Kidney glomerular epithelial cell (primary cell): ENCODE measurements at places on chromosomes 1 and 21.

GRCh38 chr1:180533266-180533987, 25.3 kb upstream of the OVAAL start:
- DNase-seq = peak; percentile 60

GRCh38 chr1:88150330-88150729, 533.7 kb upstream of the PKN2 start:
- no peak for DNase-seq

- DNase-seq = no peak
These were observed 262.6 kb downstream of the CAMTA1 start for GRCh38 chr1:7047866-7048265.

DNA sequence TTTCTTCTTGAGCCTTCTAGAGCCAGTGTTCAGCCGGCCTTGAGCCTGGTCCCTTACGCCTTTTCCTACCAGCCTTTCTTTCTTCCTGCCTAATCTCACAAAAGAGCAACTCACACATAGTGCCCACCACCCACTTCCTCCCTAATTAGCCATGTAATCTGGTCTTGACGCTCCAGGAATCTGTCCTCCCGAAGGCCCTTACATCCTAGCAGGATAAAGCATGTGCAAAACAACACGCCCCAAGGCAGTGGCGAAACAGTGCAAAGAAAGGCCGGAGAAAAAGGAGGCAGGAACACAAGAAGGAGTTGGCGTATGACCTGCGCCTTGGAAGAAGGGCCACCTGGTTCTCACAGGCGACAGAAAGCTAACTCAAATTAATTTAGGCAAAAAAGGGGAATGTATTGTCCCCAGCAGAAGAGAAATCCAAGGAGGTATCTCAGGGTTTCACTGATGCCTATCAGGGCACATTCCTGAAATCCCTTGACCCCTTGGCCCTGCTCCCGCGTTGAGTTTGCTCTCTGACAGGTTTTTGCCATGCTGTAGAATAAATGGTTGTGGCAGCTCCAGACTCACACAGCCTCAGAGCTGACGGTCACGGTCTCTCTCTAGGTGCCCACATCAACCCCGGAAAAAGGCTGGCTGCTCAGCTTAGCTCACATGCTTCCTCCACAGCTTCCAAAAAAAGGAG, 79.0 kb downstream of the ZNF281 start:
- DNase-seq = no peak

- peak; percentile 99 for DNase-seq
These were observed 27.9 kb downstream of the OVAAL start for GRCh38 chr1:180586671-180587155.

- DNase-seq = no peak
These were observed 41.3 kb downstream of the CYP2J2 start for GRCh38 chr1:59885160-59885832.

- no peak for DNase-seq
These were observed 44.5 kb downstream of the ECE1 start for GRCh38 chr1:21245688-21246229.

- DNase-seq = no peak
These were observed 75.5 kb upstream of the RAB3GAP2 start for GRCh38 chr1:220347654-220348175.

DNA sequence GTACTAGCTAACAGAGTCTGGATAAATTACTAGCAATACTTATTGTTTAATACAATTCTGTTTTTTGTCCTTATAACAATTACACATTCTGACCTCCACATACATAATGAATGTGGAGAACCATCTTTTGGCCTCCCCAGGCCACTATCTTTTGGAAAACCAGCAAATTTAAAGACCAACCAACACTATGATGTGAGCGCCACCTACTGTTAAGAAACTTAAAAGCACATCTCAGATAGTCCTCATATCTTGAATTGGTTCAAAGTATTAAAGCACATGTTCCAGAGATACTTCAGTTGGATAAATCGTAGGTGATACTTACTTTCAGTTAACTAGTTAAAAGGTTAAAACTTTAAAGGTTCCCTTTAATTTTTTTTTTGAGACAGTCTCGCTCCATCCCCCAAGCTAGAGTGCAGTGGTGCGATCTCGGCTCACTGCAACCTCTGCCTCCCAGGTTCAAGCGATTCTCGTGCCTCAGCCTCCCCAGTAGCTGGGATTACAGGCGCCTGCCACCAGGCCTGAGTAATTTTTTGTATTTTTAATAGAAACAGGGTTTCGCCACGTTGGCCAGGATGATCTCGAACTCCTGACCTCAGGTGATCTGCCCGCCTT, 29.3 kb upstream of the USP1 start:
- peak; percentile 43 for DNase-seq

DNA sequence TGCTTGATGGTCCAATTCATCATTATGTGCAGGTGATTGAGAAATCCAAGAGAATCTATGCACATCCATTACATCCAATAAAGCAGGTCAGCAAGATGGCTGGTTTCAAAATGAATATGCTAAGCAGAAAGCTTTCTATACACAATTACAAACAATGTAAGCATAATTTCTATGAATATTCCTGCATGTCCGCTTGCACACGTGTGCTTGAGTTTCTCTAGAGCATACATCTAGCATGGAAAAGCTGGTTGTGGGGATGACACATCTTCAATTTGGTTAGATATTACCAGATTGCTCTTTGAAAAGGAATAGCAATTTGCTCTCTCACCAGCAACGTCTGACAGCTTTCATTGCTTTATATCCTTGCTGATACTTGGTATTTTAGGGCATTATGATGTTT, 160.4 kb upstream of the HMGB4 start:
- no peak for DNase-seq

- DNase-seq = no peak
These were observed 79.2 kb downstream of the ARHGEF10L start for GRCh38 chr1:17618558-17619247.

DNA sequence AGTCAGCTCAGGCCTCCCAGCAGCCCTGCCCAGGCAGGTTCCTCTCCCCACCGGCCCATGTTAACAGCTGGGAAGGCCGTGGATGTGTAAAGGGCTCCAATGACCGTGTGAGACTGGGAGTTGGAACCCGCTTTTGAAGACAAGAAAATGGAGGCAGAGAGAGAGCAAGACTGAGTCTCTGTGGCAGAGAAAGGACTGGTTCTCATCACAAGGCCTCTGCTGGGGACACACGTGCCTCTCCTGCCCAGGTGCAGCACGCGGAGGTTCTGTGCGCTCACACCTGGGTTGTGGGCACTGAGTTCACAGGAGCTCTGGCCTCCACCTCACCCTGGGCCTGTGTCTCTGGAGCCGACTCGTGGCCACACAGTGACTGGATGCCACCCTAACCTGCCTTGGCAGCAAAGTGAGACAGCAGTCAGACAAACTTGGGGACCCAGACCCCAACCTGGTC, 27.0 kb downstream of the RUNX3 start:
- DNase-seq = no peak

- DNase-seq = no peak
These were observed 121.5 kb downstream of the SIM2 start for GRCh38 chr21:36820176-36821031.

DNA sequence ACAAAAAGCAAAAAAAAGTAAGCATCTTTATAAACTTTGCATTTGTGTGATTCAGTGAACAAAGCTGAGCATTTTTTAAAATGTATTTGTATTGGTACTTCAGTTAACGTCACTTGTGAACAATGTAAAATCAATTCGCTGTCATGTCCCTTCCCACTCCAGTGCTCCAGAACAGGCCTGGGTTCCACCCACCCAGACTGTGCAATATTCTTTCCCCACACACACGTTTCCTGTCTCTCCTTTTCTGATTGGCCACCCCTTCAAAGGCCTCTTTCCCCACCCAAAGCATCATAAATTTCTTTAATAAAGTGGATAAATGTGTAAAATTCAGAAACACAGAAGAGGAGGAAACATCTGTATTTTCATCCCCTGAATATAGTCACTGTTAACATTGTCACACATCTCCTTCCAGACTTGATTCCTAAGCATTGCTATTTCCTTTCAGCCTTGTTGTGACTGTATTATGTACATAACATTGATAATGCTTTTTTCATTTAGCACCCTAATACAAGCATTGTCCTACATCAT, 12.0 kb downstream of the CLEC20A start:
- DNase-seq = no peak

DNA sequence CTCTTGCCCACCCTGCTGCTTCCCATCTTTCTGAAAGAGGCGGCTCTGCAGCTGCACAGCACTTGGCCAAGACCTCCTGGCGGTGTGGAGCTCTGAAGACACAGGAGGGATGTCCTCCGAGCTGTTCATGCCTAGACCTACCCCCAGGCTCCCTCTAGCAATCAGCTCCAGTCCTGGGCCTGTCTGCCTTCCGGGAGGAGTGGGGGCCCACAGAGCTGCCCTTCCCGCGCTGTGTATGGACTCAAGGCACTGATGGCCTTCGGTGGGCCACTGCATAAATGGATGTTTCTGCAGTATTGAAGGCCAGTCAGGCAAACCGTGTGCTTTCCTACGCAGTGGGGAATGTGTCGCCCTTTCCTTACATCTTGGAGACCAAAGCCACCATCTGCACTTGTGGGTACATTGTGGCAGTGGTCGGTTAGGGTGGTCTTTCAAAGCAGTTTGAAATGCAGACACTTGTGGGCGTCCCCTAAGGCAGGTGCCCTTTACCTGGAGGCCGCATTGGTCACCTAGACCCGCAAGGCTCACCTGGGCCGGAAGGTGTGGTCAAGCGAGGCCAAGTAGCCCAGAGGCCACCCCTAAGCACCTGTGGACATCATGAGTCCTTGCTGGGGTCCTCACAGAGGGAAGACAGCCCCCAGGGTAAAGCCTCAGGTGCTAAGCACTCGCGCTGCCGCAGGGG, 912 bp upstream of the PKNOX1 start:
- DNase-seq = no peak

DNA sequence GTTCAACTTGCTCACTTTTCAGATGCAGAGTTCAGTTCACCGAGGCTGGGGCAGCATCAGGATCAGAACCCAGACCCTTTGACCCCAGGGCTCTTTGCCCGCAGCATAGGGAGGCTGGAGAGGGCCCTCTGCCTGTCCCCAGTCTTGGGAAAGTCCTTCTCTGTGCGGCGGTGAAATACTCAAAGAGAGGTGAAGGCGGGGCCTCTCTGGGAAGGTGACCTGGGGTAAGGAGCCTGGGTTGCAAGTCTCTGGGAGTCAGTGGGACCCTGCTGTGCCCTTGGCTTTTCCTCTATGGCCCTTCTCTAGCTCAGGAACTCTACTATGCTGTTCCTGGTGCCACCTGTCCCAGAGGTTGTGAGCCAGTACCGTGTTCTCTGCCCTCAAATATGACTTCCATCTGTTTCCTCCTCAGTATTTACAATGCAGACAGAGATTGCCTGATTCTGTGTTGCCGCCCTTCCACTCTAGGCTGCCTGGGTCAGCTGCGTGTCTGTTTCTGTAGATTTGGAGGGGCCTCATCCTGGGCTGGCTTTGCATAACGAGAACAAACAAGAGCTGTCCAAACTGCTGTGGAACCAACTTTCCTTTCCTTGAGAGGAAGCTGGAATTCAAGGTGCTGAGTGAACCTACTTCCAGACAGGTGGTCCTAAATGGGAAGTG, 18.7 kb upstream of the ZBTB21 start:
- no peak for DNase-seq

GRCh38 chr1:17023573-17023972, 11.8 kb upstream of the ATP13A2 start:
- no peak for DNase-seq

DNA sequence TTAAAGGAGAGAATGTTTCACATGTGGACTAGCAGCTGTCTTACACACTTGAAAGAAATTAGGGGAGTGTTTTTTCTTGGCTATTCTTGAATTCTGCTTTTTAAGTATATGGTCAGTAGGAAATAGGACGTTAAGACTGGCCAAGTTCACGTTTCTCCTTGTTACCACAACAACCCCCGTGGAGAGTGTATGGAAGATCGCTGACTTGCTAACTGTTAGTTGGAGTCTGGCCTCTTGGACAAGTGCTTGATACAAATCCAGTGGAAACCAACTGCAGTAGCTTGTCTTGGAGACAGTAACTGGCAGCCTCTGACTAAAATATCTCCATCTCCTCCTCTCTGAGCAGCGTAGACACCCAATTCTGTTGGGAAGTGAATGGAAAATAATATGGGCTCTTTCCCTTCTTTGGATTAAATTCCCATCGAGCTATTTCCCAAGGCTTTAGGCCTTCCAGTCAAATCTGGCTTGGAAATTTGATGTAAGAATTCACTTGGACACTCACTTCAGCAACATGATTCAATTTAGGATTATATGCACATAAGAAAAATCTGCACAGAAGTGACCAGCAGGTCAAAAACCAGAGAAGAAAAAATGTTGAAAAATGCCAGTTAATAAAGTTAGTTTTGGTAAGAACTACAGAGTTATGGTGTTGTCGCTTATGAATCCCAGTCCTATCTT, 3.6 kb upstream of the NFIA start:
- DNase-seq = no peak

GRCh38 chr1:37949524-37950152, 2.8 kb upstream of the INPP5B start:
- DNase-seq = no peak

DNA sequence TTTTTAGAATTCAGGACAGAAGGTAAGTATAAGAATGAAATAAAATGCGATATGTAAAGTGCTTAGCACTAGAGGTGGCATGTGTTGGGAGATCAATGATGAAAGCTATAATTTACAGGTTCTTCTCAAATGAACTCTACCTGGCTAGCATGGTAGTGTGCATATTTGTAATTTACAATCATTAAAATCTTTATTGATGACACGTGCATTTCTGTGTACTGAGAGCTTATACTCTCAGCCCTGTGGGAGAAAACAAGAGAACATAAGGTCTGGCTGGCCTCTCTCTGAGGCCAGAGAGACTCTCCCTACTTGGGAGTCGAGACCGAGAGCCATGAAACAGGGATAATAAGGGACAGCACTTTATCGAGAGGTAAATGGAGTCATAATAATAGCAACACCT, 76.4 kb downstream of the COLGALT2 start:
- no peak for DNase-seq

DNA sequence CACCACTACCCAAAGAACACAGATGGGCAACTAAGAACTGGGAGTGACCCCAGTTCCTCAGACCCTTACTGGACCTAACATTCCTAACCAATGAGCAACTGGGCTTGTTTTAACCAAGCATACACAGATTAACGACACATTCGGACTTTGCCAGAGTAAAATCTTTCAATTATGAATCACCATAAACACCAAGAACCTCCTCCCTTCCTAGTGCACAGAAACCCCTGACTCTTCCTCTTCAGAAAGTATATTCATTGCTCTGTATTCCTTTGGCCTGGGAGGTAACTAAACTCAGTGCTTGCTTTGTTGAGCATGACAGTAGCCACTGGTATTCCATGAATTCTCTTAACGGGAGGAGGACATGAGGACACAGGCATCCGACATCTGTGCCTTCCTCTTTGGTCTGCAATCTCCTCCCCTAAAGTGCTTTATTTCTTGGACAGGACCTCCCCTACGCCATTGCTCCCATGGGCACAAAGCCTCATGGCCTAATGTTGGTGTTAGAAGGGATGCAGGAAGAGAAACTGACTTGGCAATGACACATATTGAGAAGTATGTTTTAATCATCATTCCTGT, 42.7 kb downstream of the SEC16B start:
- DNase-seq = peak; percentile 92
